ENCODE measurements at places on chromosomes 5 and 9.

DNA sequence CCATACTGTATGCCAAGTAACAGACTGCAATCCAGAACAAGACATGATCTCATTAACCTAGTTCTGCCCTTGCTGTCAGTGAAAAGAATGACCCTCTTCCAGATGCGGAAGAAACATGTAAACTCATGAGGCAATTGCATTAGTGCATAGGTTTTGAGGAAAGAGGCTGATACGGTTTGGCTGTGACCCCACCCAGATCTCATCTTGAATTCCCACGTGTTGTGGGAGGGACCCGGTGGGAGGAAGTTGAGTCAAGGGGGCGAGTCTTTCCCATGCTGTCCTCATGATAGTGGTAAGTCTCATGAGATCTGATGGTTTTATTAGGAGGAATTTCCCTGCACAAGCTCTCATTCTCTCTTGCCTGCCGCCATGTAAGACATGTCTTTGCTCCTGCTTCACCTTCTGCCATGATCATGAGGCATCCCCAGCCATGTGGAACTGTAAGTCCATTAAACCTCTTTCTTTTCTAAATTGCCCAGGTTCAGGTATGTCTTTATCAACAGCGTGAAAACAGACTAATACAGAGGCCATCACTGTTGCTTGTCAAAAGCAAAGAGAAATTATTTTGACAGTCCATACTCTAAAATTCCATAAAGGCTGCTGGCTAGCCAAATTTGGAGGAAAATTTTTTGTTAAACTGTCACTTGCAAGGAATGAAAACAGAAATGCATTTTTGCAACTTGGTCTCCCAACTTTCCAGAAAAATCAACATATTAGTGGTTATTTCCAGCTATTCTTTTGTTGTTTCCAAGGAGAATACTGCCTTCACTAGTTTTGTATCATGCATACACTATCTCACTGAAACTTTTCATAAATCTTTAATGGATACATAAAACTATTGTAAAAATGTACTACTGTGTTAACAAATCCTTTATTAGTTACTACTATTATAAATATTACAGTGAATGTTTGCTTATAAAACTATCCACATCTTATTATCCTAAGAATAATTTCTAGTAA is 3.2 kb upstream of the ARL15 start:
- no peak for DNase-seq

- peak; percentile 91 for DNase-seq
Measured at GRCh38 chr9:114285166-114285867, 37.6 kb upstream of the ORM1 start.

DNA sequence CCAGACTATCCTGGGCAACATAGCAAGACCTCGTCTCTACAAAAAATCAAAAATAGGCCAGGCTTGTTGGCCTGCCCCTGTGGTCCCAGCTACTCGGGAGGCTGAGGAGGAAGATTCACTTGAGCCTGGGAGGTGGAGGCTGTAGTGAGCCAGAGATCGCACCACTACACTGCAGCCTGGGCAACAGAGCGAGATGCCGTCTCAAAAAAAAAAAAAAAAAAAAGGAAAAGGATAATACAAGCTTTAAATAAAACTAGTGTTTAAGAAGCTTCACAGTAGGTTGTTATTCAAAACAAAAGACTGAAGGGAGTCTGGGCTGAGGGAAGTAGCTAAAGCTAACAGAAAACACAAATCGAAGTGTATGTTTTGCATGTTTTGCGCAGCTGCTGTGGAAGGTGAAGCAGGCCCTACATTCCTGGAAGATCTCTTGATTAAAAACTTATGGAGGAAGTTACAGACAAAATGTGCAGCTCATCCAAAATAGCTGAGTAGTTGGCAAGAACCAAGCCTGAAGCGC is 581 bp upstream of the C9orf40 start:
- DNase-seq: peak; percentile 90

DNA sequence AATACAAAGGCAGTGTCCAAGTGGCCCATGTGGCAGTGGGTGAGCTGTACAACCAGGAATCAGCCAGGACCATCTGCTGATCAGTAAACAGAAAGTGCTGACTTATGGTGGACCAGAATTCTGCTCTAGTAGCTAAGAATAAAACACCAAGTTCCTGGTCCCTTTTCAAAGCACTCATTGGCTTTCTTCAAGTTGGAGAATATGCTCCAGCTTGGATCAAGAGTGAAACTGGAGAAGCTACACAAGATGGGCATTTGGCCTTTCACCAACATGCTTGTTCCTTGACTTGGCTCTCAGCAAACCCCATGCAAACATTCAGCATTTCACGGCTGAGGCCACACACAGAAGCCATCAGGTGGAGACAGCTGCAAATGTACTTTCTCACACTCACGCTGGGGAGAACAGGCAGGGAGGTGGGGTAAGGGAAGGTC is 32.1 kb downstream of the MARCHF3 start:
- DNase-seq: peak; percentile 70

GRCh38 chr5:91245074-91245452 is 138.1 kb downstream of the ARRDC3 start:
- no peak for DNase-seq

GRCh38 chr5:86879086-86879485 is 261.3 kb downstream of the COX7C start:
- no peak for DNase-seq

DNA sequence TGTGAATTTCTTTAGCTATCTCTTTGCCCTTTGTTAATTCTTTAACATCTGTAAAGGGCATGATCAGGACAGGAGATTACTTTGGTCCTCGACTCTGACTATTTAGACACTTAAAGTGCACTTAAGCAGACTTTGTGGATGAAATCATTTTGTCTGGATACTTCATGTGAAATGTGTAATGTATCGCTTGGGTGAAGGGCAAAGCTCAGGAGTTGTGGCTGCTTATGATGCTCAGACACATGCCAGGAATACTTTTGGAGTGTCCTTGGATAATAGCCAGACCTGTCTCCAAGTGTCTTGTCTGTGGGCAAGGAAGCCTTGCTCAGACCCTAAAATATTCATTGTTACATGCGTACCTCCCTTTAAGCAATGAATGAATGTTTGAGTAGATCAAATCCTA is 87.8 kb downstream of the RAI14 start:
- DNase-seq: peak; percentile 98

- DNase-seq: no peak
Measured at GRCh38 chr9:136525207-136525606, 20.6 kb downstream of the NOTCH1 start.

GRCh38 chr5:142360051-142360498 is 35.3 kb upstream of the SPRY4 start:
- no peak for DNase-seq

- DNase-seq: no peak
Measured at GRCh38 chr9:110208031-110208430, at the start of gene C9orf152. Gene C9orf152 (minus strand): TSS chr9:110208159. CDS start chr9:110207579, 580 bp downstream.

GRCh38 chr5:169229342-169229892 is 71.5 kb downstream of the SLIT3 start:
- DNase-seq: peak; percentile 77

DNA sequence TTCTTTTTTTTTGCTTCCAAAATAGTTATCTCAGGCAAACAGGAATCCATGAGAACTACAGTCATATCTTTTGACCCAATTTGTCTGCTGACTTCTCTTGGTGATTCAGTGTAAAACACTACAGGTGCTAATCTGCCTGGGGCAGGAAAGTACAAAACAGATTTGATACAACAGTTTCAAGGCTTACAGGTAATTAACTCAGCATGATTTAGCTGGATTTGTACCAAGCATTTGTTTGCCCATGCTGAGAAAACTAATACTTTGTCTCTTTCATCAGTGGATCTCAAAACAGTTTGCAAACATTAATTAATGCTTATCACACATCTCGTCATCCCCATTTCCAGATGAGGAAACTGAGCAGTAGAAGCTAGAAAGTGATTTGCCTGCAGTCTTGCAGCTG is 312.5 kb upstream of the SEMA6A start:
- no peak for DNase-seq

DNA sequence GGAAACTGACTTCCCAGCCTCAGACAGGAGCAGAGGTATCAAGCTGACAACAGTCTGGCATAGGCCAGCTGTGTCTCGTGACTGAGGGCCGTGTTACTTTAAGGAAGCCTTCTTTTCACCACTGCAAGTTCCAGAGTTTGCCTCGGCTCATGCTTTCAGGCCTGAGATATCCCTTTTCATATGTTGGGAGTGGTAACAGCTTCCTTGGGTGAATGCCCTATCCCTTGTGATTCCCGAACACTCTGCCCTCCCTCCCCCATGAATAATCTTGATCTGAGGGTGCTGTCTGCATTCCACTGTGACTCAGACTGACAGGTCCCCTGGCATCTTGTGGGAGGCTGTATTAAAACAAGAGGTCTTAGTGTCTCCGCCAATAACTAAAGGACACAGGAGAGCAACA is 49.7 kb upstream of the ARL15 start:
- peak; percentile 73 for DNase-seq

DNA sequence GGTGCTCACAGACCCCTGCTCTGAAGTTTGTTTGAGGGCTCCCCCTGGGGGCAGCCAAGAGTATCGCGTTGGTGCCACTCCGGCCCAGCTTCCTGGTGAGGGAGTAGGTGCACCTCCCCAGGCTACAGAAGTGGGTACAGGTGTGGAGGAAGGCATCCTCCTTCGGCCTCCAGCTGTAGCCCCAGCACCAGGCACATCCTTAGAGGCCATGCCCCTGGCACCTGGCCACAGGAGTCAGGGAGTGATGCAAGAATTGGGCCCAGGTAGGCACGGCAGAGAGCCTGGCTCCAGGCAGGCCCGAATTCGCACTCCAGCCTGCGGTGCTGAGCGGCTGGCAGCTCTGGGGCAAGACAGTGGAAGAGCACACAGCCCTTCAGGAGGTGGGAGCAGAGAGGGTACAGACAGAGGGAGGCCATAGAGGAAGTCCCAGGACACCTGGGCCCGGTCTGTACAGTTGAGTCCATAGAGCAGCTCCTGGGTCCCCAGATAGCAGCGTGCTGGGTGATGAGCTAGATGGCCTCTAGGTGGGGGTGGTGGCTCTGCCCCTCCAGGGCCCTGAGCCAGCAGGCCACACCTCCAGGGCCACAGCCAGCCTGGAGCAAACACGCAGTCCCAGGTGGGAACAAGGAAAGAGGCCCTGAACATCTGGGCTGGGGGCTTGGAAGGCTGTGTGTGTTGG is 2.4 kb downstream of the SAPCD2 start:
- DNase-seq: peak; percentile 66

DNA sequence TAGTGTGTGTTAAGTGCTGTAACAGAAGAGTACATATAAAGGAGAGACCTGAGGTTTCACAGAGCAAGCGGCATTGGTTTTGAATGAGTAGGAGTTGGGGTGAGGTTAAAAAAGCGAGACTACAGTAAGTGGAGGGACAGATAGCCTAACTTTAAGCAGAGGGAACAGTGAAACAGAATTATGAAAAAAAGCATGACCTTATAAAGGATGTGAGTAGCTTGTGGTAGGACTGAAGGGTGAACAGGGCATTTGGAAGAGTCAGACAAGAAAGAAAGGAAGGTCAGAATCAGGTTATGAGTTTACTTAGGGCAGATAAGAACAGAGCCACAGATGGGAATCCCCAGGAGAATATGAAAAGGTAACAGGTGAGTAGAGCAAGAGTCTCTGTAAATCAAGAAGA is 22.5 kb downstream of the MSANTD3 start:
- DNase-seq: no peak

- DNase-seq: no peak
Measured at GRCh38 chr5:109996246-109996645, 306.5 kb downstream of the MAN2A1 start.

DNA sequence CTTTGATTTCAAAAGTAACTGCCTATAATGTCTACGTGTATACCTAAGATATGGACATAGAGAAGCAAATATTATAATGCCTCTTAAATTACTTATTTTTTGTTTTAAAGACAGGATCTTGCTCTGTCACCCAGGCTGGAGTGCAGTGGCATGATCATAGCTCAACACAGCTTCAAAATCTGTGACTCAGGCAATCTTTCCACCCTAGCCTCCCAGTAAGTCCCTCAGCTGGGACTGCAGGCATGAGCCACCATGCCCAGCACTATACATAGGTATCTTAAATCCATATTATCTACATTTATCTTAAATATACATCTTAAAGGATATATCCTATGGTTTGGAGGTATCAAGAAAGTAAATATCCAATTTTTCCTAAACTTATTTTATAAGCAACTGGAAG is 261.2 kb downstream of the ARL15 start:
- DNase-seq: peak; percentile 11

GRCh38 chr5:66821688-66822429 is 225.7 kb downstream of the MAST4 start:
- no peak for DNase-seq

DNA sequence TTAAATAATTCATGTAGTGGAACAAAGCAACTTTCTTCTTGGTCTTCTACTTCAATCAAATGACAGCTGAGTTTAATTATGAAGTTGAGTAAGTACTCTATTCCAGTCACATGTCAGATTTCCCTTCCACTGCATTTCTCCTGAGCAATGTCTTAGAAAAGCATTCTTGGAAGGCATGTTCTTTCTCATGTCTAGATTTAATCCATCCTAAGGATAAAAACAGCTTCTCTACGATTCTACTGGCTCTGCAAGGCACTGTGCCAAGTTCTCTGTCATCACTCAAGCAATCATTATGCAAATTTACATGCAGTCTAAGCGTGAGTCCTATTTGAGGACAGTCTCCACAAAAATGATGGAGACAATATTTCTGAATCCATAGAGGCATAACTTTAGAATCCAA is 142.4 kb downstream of the YIPF5 start:
- peak; percentile 87 for DNase-seq

DNA sequence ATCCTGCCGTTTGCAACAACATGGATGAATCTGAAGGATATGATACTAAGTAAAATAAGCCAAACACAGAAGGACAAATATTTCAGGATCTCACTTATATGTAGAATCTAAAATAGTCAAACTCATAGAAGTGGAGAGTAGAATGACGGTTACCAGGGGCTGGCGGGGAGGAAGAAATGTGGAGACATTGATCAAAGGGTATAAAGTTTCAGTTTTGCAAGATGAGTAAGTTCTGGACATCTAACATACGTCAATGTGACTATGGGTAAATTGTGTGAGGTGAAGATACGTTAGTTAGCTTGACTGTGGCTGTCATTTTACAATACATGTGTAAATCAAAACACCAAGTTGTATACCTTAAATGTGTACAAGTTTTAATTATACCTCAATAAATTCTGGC is 200.3 kb downstream of the SNX18 start:
- no peak for DNase-seq

All from AG10803 (cell line).